ENCODE measurements at places on chromosomes 2 and 18.
A peak's percentile ranks its signal among the peaks of the same experiment; 100 is the strongest.

- DNase-seq = no peak
Measured at GRCh38 chr2:26080356-26080755, 46.5 kb downstream of the RAB10 start.

GRCh38 chr2:174603280-174603679 is 5.7 kb upstream of the WIPF1 start:
- peak; percentile 38 for DNase-seq

DNA sequence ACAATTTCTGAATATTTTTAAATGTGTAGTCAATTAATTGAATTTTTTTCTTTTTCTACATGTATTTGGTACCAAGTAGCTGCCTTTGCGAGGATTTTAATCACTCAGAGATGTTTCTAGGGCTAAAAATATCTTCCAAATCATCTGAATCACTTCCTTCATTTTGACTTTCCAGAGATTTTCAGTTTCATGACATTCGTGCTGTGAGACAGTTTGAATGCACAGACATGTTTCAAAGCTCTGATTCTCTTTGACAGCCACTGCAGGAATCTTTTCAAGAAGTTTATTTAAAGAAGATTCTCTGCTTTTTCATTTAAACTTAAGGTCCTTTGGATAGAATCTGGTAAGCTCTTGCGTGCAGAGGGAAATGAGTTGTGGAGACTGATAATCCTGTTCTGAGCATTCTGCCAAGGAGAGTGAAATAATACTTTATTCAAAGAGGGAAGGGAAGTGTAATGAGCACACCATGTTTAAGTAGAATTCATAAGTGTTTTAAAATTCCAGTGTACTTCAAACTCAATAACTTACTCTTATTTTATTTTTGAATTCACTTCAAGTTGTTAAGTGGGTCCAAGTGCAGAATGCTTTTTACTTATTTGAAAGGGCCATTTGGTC is 9.7 kb downstream of the CYBRD1 start:
- no peak for DNase-seq

DNA sequence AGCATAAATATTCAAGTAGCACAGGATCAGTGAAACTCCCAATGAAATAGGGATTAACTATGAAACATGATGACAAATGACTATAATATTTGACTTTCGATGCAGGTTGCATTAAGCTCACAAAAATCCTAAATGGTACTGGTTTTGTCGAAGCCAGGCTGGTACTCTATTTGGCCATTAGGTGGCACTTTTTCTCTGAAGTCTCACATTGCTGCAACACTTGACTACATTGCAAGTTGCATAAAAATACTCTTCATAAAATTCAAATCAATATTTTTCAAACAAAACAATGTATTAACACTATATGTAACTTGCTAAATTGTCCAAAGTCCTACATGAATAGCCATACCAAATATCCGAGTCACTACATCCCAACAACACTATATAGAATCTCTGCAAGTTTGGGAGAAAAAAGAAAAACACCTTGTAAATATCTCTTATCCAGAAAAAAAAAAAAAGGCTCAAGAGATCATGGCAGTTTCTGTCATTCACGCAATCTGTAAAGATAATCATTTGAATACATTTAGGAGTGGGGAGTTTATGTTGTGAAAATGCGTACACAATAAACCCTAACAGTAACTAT is 9.5 kb downstream of the RTTN start:
- DNase-seq = no peak

DNA sequence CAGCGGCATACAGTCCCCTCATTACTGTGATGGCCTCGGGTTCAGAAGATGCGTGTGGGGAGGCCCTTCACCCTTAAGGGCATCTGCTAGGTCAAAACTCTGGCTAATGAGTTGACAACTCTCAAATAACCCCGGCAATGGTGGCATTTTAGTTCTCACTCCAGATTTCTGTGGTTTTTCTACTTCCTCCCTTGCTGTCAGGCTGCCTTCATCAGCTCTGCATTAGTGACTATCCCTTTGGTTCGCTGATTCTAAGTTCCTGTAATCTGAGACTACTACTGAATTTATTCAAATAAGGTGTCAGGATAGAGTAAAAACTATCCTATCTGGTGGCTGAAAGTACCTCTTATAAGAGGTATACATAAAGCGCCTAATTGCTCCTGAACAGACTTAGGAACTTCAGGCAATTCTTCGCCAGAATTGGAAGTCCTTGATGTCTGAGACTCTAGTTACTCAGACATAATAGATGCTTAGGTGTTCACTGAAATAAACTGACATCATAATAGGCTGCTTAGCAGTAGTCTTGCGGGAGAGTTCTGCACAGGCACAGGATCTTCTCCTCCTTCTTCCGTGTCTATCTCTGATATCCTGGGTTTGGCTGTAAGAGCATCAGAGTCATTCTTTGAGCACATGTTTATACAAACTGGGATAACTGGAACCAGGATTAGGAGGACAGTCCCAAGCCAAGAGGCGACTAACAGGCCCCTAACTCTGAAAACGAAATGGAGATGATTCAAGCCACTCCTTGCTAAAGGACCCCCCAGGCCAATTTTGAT is 194.5 kb downstream of the DNER start:
- DNase-seq = no peak

GRCh38 chr2:105103481-105103880 is 65.6 kb downstream of the MRPS9 start:
- no peak for DNase-seq

- DNase-seq = no peak
Measured at GRCh38 chr2:23350041-23350791, 34.8 kb upstream of the KLHL29 start.

- DNase-seq = no peak
Measured at GRCh38 chr2:201440182-201440581, 11.1 kb downstream of the TRAK2 start.

DNA sequence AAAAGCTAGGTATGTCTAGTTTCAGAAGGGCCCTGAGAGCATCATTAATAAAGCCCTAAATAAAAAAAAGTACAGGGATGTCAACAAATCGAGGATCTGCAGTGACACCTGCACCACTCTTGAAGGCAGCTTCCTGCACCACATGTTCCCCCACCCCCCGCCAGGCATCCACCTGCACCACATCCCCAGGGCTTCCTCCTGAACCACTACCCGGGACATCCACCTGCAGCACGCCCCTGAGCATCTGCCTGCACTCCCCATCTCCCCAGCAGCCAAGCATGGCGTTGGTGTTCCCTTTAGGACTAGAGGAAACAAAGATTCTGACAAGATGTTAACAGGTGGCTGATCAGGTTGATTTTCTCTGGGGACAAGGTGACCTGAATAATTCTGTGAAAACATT is 55.2 kb downstream of the DLGAP1 start:
- no peak for DNase-seq

DNA sequence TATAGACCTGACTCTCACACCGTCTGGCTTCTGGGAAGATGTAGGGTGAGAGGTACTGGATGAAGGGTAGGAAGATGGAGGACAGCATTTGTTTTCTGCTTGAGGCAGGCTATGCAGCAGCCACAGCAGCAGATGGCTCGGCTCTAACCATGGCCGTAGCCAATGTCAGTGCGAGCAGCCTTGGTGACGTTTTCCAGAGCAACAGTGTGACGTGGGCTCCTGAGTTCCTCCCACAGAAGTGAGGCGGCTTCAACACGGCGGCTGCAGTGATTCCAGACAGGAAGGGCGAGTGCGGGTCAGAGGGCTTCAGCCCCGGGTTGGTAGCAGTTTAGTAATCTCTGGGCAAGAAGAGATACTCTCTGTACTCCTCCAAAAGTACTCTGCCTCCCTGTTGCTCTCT is 133.0 kb upstream of the MYT1L start:
- DNase-seq = no peak
